Natural killer cell (primary cell): ENCODE measurements at places on chromosomes 4 and X.
A peak's percentile ranks its signal among the peaks of the same experiment; 100 is the strongest.

DNA sequence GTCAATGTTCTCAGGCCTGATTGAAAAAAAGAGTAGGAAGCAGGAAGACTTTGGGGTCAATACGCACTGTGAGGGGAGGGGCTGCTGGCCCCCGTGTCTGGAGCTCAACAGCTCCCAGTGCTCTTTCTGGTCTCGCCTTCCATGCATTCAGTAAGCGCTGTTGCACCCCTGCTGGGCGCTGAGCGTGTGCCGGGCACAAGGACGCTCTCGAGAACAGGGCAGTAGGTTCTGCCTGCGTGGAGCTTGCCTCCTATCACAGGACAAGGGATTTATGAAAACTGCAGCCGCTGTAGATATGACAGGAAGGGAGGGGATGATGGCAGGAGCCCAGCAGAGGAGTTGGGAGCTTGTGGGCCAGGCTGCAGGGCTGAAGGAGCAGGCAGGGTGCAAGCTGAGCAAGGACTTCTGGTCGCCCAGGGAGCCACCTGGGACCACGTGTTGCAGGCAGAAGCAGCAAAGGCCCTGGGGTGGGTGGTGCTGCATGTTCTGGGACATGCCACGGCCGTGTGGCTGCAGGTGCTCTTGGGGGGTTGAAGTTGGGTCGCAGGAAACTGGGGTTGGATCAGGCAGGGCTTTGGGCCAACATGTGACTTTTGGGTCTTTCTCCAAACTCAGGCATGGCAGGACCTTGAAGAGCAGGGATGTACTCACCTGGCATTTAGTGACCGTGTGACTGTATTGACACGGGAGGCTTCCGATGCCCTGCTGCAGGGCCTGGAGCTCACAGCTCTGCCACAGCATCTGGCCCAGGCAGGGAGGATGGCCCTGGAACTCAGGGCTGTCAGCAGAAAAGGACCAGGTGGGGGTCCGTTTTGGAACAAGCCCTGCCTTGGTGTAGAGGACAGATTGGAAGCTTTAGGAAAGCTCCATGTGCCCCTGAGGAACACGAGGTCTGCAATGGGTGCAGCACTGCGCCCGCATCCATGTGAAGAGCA is 97.9 kb downstream of the CPZ start:
- no peaks in the 10 kb centered on the region for H3K27me3 ChIP-seq
- no peaks in the 10 kb centered on the region for H3K4me1 ChIP-seq
- no peak overlapping the region for H3K27ac ChIP-seq
- H3K36me3 ChIP-seq, result no peaks in the 10 kb centered on the region

GRCh38 chr4:173801876-173802661 is 272.0 kb upstream of the HAND2 start:
- H3K4me3 ChIP-seq, result no peak overlapping the region
- H3K36me3 ChIP-seq, result no peaks in the 10 kb centered on the region
- no peak for DNase-seq
- H3K27ac ChIP-seq, result no peak overlapping the region
- H3K27me3 ChIP-seq, result no peaks in the 10 kb centered on the region

DNA sequence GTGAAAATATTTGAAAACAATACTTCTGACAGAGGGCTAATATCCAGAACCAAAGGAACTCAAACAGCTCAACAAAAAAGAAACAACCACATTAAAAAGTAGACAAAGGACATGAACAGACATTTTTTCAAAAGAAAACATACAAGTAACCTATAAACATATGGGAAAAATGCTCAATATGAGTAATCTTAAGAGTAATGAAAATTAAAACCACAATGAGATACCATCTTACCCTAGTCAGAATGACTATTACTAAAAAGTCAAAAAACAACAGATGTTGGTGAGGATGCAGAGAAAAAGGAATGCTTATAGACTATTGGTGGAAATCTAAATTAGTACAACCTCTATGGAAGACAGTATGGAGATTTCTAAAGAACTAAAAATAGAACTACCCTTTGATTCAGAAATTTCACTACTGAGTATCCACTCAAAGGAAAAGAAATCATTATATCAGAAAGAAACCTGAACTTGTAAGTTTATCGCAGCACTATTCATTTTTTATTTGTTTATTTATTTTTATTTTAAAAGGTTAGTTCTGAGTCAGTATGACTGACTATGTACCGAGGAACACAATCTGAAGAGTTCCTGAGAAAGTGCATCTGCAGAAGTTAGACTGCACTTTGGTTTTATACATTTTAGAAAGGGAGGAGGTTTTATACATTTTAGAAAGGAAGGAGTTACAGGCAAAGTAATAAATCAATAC is 231.3 kb downstream of the INPP4B start:
- H3K27ac ChIP-seq, result no peak overlapping the region
- H3K4me3 ChIP-seq, result no peak overlapping the region
- no peak for DNase-seq
- no peaks in the 10 kb centered on the region for H3K36me3 ChIP-seq
- no peaks in the 10 kb centered on the region for H3K27me3 ChIP-seq

GRCh38 chr4:24042094-24042493 is 152.2 kb upstream of the PPARGC1A start:
- H3K27ac ChIP-seq, result no peak overlapping the region
- no peaks in the 10 kb centered on the region for H3K27me3 ChIP-seq
- no peak overlapping the region for H3K4me3 ChIP-seq
- H3K36me3 ChIP-seq, result no peaks in the 10 kb centered on the region
- DNase-seq, result no peak

DNA sequence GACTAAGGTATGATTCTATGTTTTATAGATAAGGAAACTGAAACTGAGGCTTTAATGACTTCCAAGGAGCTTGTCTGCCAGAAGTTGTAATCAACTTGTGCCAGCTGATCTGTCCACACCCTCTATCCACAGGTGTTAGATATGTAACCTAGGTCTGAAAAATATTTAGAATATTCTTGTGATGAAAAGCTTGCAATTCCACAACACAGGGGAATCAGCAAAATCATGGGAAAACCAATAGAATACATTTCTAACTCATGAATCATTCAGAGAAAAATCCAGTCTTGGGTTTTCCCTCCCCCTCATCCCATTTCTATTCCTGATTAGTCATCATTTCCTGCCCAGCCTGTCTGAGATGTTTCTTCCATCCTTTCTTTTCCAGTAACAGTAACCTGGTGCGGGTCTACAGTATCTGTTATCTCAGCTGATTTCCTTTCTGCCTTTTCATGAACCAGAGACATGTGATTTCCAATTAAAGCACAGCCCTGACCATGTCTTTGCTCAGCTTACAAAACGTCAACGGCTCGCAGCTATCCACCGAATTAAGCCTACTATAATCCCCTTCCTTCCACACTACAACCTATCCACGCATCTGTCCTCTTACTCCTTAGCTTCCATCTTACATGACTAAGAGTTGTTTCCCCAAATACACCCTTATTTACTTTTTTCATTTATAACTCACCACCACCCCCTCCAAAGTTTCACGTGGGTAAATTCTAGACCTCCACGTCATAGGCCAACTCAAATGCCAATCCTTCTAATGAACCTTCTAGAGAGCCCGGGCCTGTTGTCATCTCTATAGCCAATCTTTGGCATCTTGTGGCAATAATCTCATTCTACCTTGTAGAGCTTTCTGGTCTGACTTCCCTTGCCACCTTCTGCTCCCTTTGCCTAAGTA is 961 bp upstream of the NOCT start:
- H3K4me1 ChIP-seq, result peaks cover 15% of the 10 kb centered on the region
- H3K4me3 ChIP-seq, result peak overlapping the region; percentile 50
- peak overlapping the region; percentile 55 for H3K27ac ChIP-seq
- H3K36me3 ChIP-seq, result no peaks in the 10 kb centered on the region
